ENCODE measurements at places on chromosomes 16 and 17. TPM values are rescaled to one million over a fixed set of nuclear protein-coding genes. Genes with fewer than 3 reads are reported as not detected.

WNT9B gene
- not detected for total RNA-seq

FLOT2 gene
- total RNA-seq: 121 TPM

FOXN1 gene
- total RNA-seq: not detected

DHRS7B gene
- 12.3 TPM for total RNA-seq

TCAP gene
- total RNA-seq: not detected

DNA sequence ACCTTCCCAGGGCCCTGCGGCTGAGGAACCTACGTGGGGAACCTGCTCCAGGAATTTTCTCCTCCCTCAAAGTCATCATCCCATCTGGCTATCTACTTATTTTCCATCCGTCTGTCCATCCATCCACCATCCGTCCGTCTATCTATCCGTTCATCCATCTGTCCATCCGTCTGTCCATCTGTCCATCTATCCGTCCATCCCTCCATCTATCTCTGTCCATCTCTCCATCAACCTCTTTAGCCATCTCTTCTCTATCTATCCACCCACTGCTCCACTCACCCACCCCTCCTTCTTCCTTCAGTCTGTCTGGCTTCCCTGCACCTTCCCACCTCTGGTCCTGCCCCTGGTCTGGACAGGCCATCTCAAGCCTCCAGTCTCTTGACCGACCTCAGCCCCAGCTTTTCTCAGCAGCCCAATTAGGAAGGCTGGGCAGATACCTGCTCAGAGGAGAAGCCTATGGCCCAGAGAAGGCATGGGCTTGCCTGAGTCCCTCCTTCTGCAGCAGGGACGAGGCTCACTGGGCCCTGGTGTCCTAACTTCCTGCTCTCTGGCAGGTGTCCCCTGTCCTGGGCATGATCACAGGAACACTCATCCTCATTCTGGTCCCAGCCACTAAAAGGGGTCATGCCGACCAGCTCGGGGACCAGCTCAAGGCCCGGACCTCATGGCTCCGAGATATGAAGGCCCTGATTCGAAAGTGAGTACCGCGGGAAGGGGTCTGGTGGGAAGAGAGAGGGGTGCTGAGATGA is 23.0 kb downstream of the MYBBP1A start:
- DNase-seq: no peak

DNA sequence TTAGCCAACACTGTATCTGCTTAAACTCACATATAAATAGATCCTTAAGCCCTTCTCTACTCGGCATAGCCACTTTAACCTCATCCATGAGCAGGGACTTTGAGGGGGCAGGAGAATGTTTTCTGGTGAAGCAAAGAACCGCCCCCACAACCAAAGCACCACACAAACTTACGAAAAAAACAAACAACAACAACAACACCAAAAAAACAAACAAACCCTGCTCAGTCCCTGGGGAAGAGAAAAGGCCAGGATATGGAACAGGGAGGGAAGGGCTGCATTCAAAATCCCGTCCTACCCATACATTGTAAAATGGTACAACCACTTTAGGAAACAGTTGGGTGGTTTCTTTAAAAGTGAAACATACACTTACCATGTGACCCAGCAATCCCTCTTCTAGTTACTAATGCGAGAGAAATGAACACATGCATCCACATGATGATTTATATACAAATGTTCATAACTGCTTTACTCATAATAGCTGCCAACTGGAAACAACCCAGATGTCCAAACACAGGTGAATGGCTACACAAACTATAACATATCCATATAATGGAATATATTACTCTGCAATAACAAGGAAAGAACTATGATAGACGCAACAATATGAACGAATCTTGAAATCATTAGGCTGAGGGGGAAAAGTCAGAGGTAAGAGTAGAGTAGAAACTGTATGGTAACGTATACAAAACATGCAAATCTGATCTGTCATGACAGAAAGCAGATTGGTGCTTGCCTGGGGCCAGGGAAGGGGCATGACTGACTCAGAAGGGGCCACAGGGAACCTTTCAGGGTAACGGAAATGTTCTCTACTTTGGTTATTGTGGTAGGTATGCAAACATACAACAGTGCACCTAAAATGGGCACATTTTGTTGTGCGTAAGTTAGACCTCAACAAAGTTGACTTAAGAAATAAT is 37.7 kb upstream of the TOB1 start:
- no peak for DNase-seq

- peak; percentile 61 for DNase-seq
These were observed 12.8 kb downstream of the PIMREG start for GRCh38 chr17:6456914-6457687.

DNA sequence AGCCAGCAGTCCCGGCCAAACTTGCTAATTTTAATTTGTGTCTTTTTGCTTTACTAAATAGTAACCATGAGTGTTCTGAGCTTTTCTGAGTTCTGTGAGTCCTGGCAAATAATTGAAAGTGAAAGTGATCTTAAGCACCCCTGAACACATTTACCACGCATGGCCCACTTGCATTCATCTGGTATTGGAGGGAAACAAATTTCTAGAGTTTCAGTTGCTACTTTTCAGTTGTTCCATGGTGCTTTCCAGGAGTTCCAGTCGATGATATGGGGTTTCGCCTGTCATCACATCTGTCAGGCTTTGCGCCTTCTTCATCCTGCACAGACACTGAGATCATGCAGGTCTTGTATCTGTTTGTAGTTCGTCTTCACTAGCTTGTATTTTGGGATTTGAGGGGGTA is 44.1 kb downstream of the CRLF3 start:
- no peak for DNase-seq

- no peak for DNase-seq
These were observed 23.8 kb downstream of the MPP3 start for GRCh38 chr17:43809121-43809520.

DNA sequence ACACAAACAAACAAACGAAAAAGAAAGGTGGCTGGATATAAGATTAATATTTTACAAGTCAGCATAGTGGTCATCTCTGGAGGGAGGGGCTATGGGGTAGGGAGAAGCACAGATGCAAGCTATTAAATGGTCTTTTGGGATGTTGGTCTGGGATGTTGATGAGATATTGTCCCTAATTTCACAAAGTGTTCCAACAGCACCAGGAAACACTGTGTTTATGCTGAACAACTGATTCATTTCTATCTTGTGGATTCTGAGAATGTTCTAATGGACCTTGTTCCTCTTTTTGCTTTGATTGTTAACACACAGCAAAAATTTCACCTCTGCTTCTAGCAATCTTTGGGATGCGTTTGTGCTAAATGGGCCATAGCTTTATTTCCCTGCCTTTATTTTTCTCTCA is 9.7 kb downstream of the PECAM1 start:
- no peak for DNase-seq

DNA sequence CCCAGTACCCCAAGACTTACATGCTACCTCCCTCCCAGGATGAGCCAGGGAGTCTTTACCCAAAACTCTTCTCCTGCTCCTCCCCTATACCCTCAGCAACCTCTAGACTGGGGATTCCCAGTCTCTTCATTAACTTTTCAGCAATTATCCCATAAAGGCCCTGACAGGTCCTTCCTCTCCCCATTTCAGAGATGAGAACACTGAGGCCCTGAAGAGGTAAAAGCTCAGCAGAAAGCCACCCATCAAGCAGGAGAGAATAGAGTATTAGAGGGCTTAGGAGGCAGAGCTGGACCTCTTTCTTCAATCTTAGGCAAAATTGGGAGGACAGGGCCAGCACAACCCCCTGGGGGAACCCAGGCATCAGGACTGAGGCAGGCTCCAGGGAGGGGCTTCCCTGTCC is 5.9 kb upstream of the SP6 start:
- no peak for DNase-seq

DNA sequence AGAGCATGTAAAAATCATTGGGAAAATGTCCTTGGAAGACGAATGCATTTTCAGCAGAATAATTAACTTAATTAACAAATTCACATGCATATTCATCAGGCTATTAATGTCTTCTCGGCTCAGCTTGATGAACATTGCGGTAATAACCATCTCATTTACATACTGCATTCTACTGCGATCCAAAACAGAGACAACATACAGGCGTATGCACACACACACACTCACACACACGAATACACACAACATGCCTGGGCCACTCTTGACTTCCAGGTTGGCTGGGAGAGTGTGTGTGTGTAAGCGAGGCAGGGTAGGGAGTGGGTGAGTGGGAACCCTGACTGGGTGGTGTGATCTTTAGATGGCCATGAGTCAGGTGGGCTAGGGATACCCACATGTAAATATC is 44.7 kb downstream of the NEUROD2 start:
- no peak for DNase-seq

DNA sequence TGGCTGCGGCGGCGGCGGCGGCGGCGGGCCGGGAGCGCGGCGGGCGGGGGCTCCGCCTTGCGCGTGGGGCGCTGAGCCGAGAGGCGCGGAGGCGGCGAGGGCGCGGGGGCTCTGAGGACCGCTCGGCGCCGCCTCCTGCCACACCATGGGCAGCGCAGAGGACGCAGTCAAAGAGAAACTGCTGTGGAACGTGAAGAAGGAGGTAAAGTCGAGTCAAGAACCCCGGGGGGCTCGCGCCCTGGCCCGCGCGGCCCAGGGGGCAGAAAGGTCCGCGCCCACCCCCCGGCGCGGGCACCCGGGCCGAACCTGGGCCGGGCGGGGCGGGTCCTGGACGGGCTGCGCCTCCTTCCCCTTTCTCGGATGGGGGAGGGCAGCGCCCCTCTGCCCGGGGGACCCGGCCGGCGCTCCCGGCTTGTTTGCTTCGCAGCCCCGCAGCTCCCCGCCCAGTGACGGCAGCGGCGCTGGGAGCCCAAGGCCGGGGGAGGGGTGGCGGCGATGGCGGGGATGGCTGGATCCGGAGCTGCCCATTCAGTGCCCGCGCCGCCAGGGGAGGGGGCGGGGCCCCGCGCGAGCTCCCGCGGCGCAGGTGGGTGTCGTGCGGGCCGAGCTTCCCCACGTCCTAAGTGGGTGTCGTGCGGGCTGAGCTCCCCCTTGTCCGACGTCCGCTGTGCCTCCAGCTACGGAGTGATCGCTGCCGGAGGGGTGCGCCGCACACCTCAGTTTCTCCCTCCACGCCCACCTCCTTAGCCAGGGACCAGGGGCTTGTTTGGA is 428 bp downstream of the SGSM2 start:
- DNase-seq: peak; percentile 54

- DNase-seq: no peak
These were observed 720 bp upstream of the BCKDK start for GRCh38 chr16:31107465-31107867.

DNA sequence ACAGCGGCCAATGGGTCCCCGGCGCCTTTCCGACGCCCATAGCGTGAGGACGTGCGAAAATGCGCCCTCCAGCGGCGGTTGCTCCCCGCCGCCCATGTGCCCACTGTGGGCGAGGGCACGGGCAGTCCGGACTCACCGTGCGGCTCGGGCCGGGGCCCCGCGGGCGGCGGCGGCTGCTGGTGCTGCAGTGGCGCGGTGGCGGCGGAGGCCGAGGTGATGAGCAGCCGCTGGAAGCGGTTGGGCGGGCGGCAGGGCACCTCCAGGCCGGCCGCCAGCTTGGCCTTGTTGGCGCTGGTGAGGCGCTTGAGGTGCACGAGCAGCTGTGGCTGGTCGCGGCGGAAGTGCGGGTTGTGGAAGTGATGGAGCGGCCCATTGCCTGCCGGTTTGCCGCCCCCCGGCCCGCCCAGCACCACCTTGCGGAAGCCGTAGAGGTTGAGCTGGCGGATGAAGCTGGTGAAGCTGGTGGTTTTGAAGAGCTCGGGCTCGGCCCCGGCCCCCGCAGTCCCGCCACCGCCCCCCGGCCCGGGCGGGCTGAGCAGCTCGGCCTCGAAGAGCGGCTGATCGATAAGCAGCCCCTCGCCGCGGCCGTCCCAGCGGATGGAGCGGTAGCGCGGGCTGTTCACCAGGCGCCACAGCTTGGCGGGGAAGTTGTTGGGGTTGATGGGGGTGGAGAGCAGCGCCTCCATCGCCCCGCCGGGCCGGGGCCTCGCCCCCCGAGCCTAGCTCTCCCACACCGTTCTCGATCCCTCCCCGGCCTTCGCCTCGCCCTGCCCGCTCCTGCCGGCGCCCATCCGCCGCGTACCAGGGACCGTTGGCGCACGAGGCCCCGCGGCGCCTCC is at the start of gene HSF5:
TSS of gene HSF5 (minus strand) at position 820 of the 839 bp plus-strand sequence. CDS start at position 686, 134 bp downstream.
- DNase-seq: no peak

DNA sequence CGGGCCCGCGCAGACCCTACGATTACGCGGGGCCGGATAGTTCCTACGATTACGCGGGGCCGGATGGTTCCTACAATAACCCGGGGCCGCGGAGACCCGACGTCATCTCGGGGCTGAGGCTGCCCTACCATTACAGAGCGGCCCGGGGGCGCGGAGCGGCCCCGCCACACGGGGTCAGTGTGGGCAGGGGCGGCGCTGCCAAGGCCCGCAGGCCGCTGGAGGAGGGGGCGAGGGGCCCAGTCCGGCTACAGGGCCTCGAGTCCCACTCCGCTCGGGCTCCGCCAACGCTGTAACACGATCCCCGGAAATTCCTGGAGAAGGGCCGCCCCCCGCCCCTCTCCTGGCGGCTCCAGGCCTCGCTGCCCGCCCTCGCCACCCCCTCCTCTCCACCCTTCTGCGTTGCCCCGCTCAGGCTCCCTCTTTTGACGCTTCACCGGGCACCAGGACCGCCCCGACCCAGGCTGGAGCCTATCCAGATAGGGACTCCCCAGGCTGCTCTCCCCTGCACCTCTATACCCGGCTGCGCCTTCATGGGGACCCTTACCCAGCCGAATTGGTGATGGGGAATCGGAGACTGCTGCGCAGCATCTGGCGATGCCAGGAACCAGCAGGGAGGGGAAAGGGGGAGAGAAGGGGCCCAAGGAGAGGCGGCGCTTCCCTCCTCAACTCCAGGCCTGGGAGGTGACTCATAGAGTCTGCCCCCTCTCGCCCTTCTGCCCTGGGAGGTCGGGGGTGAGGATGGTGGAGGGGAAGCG is at the start of gene RAB34:
TSS of gene RAB34 (minus strand) at position 291 of the 755 bp plus-strand sequence. CDS start 602 bp downstream, outside the sequence.
- peak; percentile 89 for DNase-seq

DNA sequence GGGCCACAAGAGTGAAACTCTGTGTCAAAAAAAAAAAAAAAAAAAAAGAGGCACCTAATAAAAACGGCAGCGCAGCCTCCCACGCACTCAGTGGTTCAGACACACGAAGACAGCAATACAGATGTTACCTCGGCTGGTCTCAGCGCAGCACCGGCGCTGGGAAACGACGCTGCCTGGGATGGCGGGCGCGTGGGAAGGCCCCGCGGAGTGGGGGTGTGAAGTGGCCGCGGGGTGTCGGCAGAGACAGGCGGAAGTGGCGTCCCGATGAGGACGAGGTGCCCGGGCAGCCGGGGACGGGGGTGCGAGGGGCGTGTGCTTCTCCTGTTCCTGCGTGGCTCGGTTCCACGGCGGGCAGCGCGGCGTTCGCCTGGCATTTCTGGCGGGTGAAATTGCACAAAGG is 179.4 kb downstream of the BANP start:
- no peak for DNase-seq

DNA sequence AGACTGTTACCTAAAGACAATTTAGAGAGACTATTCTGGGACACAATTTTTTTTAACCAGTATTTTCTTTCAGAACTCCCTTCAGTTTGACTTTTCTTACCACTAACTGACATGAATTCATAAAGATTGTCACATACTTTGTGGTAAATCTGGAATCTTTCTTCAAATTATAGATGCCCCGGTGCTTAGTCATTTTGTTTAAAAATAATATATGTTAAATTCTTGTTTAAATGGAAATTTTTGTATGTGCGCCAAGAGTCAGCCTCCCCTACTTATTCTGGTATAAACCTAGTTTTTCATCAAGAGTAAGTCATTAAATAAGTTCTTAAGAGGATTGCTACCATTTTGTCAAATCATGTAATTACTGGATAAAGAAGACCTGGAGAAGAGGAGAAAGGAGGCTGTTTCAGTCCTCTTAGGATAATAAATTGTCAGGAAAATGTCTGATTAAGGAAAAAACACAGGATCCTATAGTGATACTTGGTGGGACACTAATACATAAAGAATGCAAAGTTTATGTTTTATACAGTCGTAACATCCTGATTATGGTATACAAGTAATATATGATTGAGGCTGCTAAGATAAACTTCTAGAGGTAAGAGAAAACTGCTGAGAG is 424.4 kb downstream of the PMP22 start:
- DNase-seq: no peak

GRCh38 chr16:87822108-87822970 is 47.0 kb downstream of the SLC7A5 start:
- no peak for DNase-seq

All from Caki2 (cell line).